A673 (cell line): ENCODE measurements at places on chromosomes 3 and 15.

- no peak for DNase-seq
These were observed 267.3 kb upstream of the SLITRK3 start for GRCh38 chr3:165463531-165463930.

GRCh38 chr3:21913791-21914190 is 162.8 kb upstream of the ZNF385D start:
- no peak for DNase-seq

GRCh38 chr3:161323926-161324621 is 47.2 kb downstream of the SPTSSB start:
- DNase-seq, result no peak

- DNase-seq, result no peak
These were observed 5.7 kb downstream of the MORF4L1 start for GRCh38 chr15:78878356-78878755.

DNA sequence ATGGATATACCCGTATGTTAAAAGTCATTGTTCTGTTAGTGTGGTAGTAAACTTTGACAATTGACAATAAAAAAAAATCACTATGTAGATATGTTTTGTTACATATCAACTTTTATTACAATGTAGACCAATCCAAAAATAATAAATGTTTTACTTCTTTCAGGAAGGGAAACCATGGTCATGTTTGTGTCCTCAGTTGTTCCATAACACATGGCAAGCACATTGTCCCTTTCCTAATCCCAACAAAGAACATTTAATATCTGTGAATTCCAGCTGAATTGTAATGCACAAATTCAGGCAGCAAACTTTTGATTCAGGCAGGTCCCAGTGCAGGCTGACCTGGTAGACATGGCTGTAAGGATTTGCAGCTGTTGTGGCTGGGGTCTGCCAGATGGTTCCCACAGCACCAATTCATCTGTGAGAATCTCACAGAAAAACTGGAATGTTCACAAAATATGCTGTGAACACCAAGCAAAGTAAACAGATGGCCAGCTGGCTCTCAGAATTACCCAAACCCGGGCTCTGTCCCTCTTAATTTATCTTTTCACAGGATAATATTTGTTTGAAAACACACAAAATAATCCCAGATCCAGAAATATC is 1.9 kb upstream of the SPG21 start:
- DNase-seq, result no peak

- no peak for DNase-seq
These were observed 333.9 kb upstream of the THRB start for GRCh38 chr3:24828551-24828950.

GRCh38 chr3:59979542-59979941 is 929.7 kb upstream of the CFAP20DC start:
- no peak for DNase-seq

DNA sequence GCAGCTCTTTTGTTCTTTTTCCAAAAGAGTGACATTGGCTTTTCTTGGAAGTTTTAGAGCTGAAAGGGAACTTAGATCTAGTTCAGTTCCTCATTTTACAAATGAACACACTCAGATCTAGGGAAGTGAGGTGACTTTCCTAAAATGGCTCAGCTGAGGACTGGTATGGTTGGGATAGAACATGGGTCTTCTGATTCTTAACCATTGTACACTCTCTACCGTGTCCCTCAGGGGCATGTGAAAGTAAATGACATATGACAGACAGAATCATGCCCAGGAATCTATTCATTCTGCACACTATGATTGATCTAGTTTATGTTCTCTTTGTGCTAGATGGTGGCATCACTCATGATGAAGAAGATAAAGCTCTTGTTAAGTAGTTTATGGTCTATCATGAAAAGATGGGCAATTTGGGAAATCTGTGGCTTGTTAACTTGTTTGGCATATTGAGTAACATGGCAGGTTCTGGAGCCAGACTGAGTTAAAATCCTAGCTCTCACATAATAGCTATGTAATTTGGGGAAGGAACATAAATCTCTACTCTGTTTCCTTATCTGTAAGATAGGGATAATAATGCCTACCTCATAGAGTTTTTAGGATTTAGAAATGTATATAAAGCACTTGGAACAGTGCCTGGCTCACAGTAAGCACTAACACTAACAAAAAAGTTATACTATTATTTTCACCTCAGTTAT is 30.9 kb downstream of the UBE2E1 start:
- peak; percentile 25 for DNase-seq

DNA sequence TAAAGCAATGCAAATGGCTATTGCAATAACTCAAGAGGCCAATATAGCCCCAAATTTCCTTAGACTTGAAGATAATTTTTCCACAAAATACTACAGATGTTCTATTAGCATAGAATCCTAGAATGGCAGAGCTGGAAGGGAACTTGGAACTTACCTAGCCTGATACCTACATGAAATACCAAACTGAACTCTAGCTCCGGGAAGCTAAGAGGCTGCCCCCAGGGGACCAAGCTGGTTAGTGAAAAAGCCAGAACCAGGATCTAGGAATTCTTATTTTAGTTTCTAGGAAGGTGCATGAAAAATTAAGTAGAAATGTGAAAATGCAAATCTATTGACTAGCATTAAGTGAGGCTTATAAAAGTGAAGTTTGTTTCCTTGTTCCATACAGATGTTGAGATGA is 256.0 kb upstream of the CBLB start:
- DNase-seq, result no peak

DNA sequence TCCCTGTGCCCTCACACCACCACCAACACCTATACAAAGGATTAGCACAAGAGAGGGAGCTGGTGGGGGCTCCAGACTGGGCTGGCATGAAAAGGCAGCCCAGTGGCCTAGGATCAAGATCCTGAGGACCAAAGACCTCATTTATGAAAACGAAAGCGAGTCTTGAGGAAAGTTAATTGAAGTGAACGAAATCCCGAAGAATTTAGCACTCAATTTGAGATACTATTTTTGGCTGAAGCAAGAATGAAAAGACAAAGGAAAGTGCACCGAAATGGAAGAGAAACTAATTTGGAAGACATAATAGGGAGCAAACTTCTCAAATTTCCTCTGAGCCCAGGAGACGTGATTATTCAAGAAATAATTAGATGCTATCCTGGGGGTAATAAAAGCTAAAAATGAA is 68.7 kb upstream of the SLC6A11 start:
- no peak for DNase-seq

GRCh38 chr15:58182460-58183163 is 44.4 kb downstream of the AQP9 start:
- DNase-seq, result peak; percentile 56

- DNase-seq, result no peak
These were observed 103.6 kb downstream of the RSRC1 start for GRCh38 chr3:158213461-158213860.

GRCh38 chr3:49500732-49501609 is 30.9 kb downstream of the DAG1 start:
- peak; percentile 42 for DNase-seq

DNA sequence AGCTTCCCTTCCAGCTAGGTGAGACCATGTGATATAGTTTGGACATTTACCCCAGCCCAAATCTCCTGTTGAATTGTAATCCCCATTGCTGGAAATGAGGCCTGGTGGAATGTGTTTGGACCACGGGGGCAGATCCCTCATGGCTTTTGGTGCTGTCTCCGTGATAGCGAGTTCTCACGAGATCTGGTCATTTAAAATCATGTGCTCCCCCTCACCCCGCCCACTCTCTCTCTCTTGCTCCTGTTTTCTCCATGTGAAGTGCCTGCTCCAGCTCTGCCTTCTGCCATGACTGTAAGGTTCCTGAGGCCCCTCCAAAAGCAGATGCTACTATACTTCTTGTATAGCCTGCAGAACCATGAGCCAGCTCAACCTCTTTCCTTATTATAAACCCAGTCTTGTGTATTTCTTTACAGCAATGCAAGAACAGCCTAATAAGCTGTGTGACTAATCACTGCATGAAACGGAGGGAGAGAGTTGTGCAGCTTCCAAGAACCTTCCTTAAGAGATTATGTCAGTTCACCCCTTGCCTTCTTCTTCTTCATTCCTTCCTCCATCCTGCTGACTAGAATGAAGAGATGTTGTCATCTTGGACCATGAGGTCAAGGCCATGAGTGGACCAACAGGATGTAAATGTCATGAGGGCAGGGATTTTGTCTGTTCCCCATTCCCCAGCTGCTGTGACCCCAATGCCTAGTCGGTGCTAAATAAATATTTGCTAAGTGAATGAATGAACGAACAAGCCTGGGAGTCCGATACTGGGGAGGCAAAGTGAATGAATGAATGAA is 91.0 kb downstream of the CPN2 start:
- peak; percentile 21 for DNase-seq

GRCh38 chr15:78682004-78682651 is 41.1 kb upstream of the CHRNB4 start:
- no peak for DNase-seq

- DNase-seq, result no peak
These were observed 158.1 kb downstream of the SSR3 start for GRCh38 chr3:156396851-156397250.

GRCh38 chr15:36363335-36363734 is 216.1 kb upstream of the CDIN1 start:
- DNase-seq, result no peak

DNA sequence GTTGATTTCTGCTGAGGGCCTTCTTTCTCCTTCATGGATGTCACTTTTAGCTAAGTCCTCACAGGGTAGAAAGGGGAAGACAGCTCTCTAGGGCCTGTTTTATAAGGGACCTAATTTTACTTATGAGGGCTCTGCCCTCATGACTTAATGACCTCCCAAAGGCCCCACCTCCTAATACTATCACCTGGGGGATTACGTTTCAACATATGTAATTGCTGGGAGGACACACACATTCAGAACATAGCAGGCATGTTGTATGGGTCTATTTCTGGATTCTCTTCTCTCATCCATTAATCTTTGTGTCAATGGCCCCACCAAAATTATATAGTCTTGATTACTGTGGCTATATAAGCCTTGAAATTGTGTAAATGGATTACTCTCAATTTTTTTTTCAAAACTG is 255.0 kb downstream of the CLSTN2 start:
- no peak for DNase-seq

GRCh38 chr3:27376109-27376772 is 7.1 kb upstream of the NEK10 start:
- DNase-seq, result no peak

GRCh38 chr15:81281766-81282605 is 42.0 kb downstream of the STARD5 start:
- no peak for DNase-seq

- DNase-seq, result peak; percentile 13
These were observed 66.1 kb downstream of the GLB1 start for GRCh38 chr3:33030802-33031201.

DNA sequence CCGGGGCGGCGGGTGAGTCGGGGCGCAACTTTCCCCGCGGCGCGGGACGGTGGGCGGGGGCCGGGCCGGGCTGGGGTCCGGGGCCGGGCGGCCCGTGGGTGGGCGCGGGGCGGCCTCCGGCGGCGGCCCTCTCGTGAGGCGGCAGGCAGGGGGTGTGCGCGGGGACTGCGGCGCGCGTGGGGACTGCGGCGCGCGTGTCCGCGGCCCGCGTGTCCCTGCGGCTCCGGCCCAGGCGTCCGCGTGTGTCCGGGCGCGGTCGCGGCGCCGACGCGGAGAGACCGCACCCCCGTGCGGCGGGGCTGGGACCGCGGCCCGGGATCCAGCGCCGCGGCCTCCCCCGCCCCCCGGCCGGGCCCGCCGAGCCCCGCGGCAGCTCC is 349 bp downstream of the PLXNA1 start:
- no peak for DNase-seq

DNA sequence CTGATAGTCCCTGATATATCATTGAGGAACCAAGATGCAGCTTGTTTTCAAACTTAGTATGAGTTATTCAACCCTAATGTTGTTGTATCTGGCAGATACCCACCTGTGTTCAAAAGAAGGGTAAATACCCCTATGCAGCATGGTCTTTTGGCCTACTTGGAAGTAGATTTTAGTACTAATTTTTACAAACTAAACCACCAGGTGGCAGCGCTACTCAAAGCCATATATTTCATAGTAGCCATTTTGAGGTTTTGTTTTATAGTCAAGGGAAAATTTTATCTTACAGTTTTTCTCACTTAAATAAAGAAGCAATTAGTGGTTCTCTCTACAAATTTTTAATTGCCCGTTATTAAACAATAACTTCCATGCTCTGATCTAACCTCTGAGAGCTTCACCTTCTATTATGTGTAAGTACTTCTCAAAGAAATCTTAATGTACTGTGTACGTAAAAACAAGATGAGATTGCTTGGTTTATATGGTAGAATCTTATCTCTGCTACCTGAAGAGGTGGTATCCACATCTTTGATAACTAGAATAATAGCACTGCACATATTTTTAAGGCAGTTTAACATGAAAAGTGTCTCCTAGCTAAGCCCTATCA is 31.5 kb upstream of the MLF1 start:
- DNase-seq, result peak; percentile 59

DNA sequence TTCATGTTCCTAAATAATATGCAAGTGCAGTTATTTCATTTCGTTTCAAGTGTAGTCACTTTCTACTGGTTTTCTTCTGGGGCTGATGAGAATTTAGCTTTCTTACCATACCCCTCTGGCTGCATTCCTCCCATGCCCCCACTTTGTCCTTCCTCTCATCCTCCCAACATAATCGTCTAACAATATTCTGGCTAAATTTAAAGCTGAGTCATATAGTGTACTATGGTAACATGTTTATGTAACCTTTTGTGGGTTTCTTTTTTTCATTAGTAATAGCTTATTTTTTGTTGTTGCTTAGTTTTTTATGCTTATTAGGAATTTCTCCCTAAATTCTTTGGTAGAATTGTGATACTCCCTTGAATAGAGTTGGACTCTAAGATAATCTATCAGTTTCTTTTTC is 30.5 kb downstream of the DUT start:
- no peak for DNase-seq

GRCh38 chr3:56769116-56769707 is 32.5 kb downstream of the ARHGEF3 start:
- no peak for DNase-seq

DNA sequence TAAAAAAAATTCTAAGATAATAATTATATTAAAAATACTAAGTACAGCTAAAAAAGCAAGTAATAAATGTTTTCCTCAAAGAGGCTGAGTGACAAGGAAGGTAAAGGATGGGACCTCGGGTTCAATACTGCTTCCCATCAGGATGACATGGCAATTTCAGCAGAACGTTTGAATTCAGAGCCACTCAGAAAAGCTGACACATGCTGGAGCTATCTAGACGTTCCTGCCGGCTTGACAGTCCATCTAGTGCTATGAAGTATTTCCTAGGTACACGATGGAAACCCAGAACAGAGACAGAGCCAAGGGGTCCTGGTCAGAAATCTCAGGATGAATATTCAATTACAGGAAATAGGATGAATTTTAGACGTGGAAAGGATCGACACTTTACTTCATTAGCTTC is 361.8 kb downstream of the FGF12 start:
- DNase-seq, result no peak

GRCh38 chr3:152255290-152255689 is 13.4 kb upstream of the MBNL1 start:
- no peak for DNase-seq

DNA sequence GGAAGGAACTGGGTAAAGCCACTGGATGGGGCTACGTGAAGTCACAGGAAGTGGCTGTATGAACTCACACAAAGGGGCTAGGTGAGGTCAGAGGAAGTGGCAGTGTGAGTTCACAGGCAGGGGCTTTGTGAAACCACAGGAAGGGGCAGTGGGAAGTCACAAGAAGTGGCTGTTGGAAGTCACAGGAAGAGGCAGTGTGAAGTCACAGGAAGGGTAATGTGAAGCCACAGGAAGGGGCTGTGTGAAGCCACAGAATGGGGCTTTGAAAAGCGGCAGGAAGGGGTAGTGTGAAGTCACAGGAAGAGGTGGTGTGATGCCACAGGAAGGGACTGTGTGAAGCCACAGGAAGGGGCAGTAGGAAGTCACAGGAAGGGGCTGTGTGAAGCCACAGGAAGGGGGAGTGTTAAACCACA is 34.6 kb downstream of the GASK1A start:
- no peak for DNase-seq

- no peak for DNase-seq
These were observed 325.5 kb downstream of the CHST2 start for GRCh38 chr3:143445118-143445517.
